ENCODE measurements at places on chromosomes 11 and 22. TPM values are rescaled to one million over a fixed set of nuclear protein-coding genes. Genes with fewer than 3 reads are reported as not detected.

Gene OR8G1
- not detected for total RNA-seq

Gene C22orf31
- not detected for total RNA-seq

Gene NLRP14
- not detected for total RNA-seq

Gene FJX1
- 10.4 TPM for total RNA-seq

Gene MMP1
- not detected for total RNA-seq

GRCh38 chr11:42013656-42014201 is 554.3 kb upstream of the LRRC4C start:
- no peak for DNase-seq
- no peaks in the 10 kb centered on the region for H3K27me3 ChIP-seq
- no peaks in the 10 kb centered on the region for H3K4me1 ChIP-seq
- H3K4me3 ChIP-seq = no peak overlapping the region
- H3K36me3 ChIP-seq = no peaks in the 10 kb centered on the region

DNA sequence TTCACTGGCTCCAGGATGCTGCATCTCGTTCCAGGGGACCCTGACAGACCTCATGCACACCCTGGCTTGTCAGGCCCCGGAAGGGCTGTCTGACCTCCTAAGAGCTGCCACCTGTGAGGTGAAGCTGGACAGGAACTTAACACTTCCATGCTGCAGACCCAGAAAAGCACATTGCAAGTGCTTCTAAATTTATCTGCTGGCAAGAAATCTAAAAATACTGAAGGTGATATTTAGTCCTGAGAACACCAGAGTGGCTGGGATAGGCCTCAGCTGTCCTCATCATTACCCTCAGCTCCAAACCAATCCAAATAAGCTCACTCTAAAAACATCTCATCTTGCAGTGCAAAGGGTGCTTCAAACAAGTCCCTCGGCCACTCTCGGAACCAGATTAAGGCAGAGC is 46.7 kb downstream of the ABTB2 start:
- DNase-seq = no peak
- H3K4me1 ChIP-seq = peaks cover 4% of the 10 kb centered on the region
- no peaks in the 10 kb centered on the region for H3K27me3 ChIP-seq
- H3K27ac ChIP-seq = no peak overlapping the region
- no peaks in the 10 kb centered on the region for H3K36me3 ChIP-seq

DNA sequence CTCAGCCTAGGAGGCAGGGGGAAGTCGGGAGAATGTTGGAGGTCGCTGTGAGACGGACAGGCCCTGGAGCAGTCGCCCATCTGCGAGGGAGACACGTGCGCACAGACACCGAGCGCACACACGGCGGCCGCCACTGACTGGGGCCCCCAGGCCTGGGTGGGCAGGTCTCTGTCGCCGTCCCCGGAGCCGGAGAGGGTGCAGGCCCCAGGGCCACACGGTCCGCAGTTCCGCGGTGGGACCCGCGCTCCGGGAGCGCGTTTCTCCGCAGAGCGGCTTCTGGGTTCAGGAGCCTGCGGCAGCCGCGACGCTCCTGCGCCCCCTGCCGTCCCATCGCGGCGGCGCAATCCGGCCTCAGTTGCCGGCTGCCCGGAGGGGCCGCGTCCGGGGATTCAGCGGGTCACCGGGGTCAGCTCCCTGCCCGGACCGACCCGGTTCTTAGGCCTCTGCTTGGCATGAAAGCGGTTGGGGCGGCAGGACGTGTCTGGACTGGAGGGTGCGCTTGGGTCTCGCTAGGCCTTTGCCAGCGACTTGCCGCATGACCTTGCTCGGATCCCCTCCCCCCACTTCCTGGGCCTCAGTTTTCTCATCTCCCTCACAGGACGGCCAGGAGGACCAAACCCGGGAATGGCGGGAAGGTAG is 31.2 kb downstream of the PDE2A start:
- no peaks in the 10 kb centered on the region for H3K36me3 ChIP-seq

GRCh38 chr11:47107744-47108143 is 68.9 kb downstream of the ARFGAP2 start:
- H3K27me3 ChIP-seq = no peaks in the 10 kb centered on the region
- no peaks in the 10 kb centered on the region for H3K4me1 ChIP-seq
- H3K27ac ChIP-seq = no peak overlapping the region

- no peaks in the 10 kb centered on the region for H3K4me1 ChIP-seq
- H3K4me3 ChIP-seq = no peak overlapping the region
- DNase-seq = no peak
- H3K27me3 ChIP-seq = no peaks in the 10 kb centered on the region
- peaks cover 9% of the 10 kb centered on the region for H3K36me3 ChIP-seq
Measured at GRCh38 chr11:46438211-46438610, 46.6 kb upstream of the CHRM4 start.

GRCh38 chr22:30181459-30182349 is 64.9 kb downstream of the LIF start:
- DNase-seq = no peak
- H3K27ac ChIP-seq = no peak overlapping the region
- H3K4me3 ChIP-seq = no peak overlapping the region

GRCh38 chr11:95697614-95698408 is 91.8 kb downstream of the FAM76B start:
- H3K36me3 ChIP-seq = no peaks in the 10 kb centered on the region
- H3K4me1 ChIP-seq = no peaks in the 10 kb centered on the region
- H3K27me3 ChIP-seq = no peaks in the 10 kb centered on the region
- peak; percentile 48 for DNase-seq
- no peak overlapping the region for H3K27ac ChIP-seq
- H3K4me3 ChIP-seq = no peak overlapping the region

- no peaks in the 10 kb centered on the region for H3K36me3 ChIP-seq
- peak overlapping the region; percentile 34 for H3K4me3 ChIP-seq
- H3K4me1 ChIP-seq = no peaks in the 10 kb centered on the region
- no peak overlapping the region for H3K27ac ChIP-seq
- no peak for DNase-seq
Measured at GRCh38 chr11:32829157-32829679, 509 bp upstream of the PRRG4 start.
